ENCODE measurements at places on chromosomes 1 and 21.

DNA sequence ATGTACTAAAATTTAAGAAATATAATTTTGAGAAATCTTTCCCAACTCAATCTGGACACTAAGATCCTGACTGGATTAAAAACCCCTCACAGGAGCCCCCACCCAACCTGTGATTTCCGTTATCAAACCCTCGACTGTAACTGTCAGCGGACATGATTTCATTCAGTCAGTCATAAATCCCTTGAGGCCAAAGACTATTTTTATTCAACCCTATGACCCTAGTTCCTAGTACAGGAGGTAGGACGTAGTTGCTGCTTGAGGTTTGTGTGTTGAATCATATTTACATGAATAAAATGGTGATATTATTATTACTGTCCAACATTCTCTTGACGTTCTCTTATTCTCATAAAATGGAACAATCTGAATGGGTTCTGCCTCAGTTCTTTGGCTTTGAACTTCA lies 73.1 kb upstream of the DYNLT5 start:
- no peak for DNase-seq

GRCh38 chr1:6000444-6001288 lies 8.4 kb upstream of the NPHP4 start:
- no peak for DNase-seq

DNA sequence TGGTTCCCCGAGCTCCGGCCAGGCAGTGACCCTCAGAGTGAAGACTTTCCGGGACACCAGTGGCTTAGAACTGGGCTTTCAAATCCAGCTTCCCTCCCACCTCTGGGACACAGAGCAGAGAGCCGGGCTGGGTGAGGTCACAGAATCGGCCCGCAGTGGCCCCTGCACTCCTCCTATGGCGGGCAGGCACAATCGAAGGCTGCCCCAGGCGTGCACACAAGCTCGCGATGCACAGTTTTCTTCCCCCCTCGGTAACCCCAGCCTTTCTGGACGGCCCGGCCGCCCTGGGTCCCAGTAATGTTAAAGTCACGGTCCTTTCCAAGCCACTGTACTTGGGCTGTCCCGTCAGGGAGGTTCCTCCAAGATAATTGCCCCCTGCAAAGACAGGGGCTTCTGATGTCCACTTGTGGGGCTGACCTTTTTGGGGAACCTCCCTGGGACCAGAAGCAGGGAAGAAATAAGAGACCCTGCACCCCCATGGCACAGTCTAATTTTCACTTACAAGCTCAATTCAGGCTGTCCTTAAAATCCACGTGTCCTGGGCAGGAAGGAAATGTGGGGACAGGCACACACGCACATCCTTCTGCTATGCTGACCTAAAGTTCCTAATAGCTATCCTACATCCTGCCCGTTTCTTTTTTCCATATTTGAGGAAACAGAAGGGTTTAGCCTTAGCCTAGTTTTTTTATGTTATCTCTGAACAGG lies 13.7 kb downstream of the TFF3 start:
- no peak for DNase-seq

- DNase-seq = peak; percentile 68
Measured at GRCh38 chr1:31422505-31423319, 9.7 kb downstream of the SERINC2 start.

DNA sequence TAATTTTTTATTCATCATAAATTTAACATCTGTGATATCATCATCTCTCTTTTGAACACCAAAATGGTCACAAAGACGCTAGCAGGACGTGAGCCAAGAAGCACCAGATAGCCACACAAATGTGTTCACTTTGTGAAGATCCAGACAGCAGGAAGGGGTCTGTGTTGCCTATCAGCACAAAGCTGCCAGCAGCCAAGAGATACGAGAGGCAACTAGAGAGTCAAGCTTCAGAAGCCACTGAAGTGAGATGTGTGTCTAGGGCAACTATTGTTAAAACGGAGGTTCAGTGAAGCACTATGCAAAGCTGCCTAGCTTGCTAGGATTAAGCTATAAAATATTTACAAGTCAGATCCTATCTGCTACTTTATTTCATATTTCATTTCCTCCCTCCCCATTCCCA lies 45.3 kb downstream of the NDC1 start:
- no peak for DNase-seq

DNA sequence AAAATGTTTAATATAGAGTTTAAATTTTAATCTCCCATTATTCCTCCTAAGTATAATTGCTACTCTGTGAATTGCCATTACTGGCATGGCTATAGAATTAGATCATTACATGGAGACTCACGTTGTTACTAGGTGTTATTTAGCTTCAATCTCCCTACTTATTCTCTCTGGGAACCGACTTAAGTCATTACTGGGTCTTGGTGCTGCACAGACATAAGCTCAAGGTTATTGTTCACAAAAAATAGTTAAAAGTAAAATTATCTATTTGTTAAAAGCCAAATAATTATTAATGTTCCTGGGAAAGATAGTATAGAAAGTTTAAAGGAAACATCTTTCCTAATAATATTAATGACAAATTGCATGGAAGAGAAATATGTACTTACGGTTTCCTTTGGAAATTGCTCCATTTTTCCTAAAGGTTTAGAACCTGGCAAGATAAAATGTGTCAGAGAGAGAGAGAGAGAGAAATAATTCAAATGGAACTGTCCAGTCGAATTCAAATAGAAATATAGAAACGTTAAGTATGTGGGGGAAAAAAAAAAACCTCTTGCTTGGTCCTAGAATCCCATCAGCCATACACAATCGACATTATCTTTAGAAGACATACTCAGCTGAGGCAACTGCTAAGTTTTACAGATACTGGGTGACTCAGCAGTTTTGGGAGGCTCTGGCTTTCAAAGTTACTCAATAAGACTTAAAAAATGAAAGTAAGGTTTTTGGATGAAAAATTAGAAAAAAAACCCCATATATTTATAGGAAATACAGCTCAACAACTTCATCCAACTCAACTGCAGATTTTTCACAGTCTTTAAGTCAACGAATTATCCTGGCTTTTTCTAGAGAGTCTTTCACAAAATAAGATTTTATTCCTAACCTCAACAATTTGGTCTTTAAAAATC lies at the start of gene SPTA1:
Gene SPTA1 (minus strand): TSS at position 605 of the 899 bp plus-strand sequence. CDS start 198 bp downstream, at position 407.
- no peak for DNase-seq

GRCh38 chr1:77824694-77825093 lies 45.2 kb downstream of the MIGA1 start:
- no peak for DNase-seq

GRCh38 chr1:21820597-21821232 lies 8.7 kb downstream of the LDLRAD2 start:
- DNase-seq = no peak

- no peak for DNase-seq
Measured at GRCh38 chr1:227440182-227440581, 121.9 kb upstream of the CDC42BPA start.

DNA sequence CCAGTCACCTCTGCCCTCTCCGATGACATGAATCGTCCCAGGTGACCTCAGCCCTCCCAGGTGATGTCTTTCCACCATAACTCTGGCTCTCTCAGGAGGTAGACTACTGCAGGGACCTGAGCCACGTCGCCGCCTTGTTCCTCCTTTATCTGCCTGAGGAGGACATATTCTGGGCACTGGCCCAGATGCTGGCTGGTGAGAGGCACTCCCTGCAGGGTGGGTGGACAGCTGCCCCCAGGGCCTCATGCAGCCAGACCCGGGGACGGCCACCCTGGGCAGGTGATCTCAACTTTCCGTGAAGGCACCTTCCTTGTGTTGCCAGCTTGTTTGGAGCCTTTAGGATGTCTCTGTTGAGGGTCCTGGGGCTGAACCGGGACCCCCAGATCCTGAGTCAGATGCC lies 13.9 kb upstream of the ZBTB17 start:
- no peak for DNase-seq

DNA sequence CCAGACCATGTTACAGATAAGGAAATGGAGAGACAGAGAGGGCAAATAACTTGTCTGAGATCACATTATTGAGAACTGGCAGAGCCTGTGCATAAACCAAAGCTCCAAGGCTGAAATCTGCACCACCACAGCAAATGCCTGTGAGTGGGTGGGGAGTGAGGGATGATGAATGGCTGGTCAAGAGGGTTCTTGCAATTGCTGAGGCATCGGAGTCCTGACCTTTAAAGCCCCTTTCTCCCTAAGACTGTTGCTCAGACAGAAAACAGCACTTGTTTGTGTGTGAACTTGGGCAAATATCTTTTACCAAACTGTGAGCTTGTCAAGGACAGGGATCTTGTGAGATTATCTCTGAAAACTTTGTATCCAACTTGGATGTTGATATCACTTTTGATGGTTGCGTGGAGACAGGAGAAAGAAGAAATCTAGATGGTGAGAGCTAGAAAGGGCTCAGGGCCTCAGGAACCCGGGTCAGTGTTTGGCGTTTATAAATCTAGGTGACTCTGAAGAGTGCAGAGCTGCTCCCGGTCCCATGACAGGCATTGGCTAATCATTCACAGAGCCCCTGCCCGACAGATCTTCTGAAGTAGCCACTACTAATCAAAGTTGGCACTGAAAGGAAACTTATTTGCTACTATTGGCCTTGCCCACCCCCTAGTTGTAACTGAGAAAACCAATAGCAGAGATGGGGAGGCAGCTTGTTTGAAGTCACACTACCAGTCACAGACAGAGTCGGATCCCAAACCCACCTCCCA lies 122.3 kb downstream of the FOXD2 start:
- DNase-seq = no peak

- DNase-seq = peak; percentile 35
Measured at GRCh38 chr1:67144696-67145095, 9.9 kb upstream of the C1orf141 start.

- no peak for DNase-seq
Measured at GRCh38 chr1:151728151-151729054, 7.1 kb downstream of the RIIAD1 start.

DNA sequence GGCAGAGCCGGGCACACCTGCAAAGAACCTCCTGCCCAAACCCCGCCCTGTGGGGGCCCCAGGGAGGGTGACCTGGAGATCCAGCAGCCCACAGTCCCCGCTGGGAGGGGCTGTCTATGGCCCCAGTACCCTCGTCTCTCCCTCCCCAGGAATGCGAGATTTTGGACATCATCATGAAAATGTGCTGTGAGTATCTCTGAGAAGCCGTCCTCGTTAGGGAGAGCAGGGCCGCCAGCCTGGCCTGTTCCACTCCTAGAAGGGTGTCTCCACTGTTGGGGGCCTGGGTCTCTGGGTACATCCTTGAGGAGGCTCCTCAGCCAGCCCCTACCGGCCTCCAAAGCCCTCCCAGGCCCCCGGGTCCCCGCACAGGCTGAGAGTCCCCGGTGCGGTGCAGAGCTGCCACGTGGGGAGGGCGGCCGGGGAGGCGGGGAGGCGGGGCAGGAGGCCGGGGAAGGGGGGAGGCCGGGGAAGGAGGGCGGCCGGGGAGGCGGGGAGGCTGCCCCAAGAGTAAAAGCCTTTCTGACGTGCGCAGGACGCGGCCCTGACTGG lies 18.7 kb downstream of the COL6A1 start:
- peak; percentile 6 for DNase-seq

- DNase-seq = no peak
Measured at GRCh38 chr1:52695627-52696026, 2.5 kb downstream of the COA7 start.

- DNase-seq = no peak
Measured at GRCh38 chr1:195738966-195739650, 869.1 kb downstream of the KCNT2 start.

DNA sequence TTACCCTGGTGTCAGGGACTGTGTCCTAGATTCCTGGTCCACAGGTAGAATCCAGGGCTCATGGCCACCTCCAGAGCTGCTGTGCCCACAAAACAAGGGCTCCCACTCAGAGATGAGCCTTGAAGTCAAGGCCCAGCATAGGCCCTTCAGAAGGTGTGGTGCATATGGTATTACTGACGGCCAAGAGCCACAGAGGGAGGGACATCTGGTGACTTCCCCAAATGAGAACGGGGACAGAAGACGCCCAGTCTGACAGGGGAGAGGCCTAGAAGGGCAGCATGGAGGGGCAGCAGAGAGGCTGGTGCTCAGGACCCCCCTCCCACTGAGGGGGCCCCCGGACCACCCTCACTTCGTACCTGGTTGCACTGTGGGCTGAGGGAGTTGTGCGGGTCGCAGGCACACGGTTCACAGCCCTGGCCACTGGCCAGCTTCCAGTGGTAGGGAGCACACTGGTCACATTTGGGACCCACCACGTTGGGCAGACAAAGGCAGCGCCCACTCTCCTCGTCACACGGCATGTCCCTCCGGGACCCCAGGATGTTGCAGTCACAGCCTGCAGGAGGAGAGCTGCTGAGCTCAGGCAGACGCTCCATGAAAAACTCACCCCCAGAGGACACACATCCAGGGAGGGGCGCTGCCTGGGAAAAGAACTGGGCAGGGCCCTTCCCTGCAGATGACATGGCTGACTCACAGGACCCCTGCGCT lies 25.0 kb downstream of the LAMB3 start:
- DNase-seq = no peak

- no peak for DNase-seq
Measured at GRCh38 chr1:165897326-165898303, 70.2 kb downstream of the UCK2 start.

DNA sequence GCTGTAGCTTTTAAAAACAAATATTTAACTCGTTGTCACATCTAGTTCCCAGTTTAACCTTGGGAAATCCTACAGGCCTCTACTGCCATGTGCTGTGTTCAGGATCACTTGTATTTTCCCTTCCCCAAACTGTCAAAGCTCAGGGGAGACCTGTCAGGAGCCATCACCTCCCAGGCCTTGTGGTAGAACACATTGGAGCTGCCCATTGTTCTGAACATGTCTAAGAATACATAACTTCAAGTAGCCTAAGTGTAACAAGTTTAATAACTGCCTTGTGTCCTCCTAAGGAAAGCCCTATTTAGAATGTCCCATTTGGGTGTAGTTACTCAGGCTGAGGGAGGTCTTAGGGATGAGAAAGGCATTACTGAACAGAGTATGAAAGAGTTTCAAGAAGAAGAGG lies 28.6 kb upstream of the PIGC start:
- DNase-seq = no peak

All from stimulated activated naive CD8-positive, alpha-beta T cell treated with anti-CD3 and anti-CD28 coated beads, Interleukin-15, amount 100 ng/mL, for 72 hours (primary cell).